CD4-positive, alpha-beta T cell treated with Interleukin-17A for 1 hour (primary cell): ENCODE measurements at places on chromosomes 7 and 10.
A peak's percentile ranks its signal among the peaks of the same experiment; 100 is the strongest.

- no peak for DNase-seq
These were observed 222.1 kb downstream of the ARL4A start for GRCh38 chr7:12909483-12909882.

- DNase-seq = no peak
These were observed 64.2 kb downstream of the PWWP2B start for GRCh38 chr10:132461103-132461682.

- peak; percentile 78 for DNase-seq
These were observed 6.0 kb downstream of the MBLAC1 start for GRCh38 chr7:100132697-100133151.

GRCh38 chr7:39525926-39526325 is 40.3 kb upstream of the YAE1 start:
- DNase-seq = no peak

DNA sequence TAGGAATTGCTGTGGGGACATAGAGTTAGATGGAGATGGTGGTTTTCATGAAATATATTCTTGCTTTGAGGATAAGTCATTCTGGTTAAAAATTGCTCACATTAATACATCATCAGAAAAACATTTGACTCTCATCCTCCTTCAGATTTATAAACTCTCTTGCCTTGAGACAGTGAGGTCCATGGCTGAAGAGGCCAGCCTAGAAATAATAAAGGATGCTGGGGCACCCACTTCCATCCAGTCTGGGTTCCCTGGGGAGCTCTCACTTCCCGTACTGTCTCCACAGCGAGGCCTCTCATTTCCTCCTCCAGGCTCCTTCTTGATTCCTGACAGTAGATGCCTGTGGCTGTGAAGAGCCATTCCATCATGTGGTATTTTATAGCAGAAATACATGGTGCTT is 73.3 kb upstream of the PRKG1 start:
- no peak for DNase-seq

- DNase-seq = no peak
These were observed 579.4 kb upstream of the PFKP start for GRCh38 chr10:2487921-2488320.

GRCh38 chr10:18345308-18345707 is 205.1 kb downstream of the CACNB2 start:
- DNase-seq = no peak

- DNase-seq = no peak
These were observed 50.9 kb downstream of the SGCE start for GRCh38 chr7:94605031-94605430.

- DNase-seq = no peak
These were observed 71.3 kb downstream of the VWA2 start for GRCh38 chr10:114310346-114310745.

DNA sequence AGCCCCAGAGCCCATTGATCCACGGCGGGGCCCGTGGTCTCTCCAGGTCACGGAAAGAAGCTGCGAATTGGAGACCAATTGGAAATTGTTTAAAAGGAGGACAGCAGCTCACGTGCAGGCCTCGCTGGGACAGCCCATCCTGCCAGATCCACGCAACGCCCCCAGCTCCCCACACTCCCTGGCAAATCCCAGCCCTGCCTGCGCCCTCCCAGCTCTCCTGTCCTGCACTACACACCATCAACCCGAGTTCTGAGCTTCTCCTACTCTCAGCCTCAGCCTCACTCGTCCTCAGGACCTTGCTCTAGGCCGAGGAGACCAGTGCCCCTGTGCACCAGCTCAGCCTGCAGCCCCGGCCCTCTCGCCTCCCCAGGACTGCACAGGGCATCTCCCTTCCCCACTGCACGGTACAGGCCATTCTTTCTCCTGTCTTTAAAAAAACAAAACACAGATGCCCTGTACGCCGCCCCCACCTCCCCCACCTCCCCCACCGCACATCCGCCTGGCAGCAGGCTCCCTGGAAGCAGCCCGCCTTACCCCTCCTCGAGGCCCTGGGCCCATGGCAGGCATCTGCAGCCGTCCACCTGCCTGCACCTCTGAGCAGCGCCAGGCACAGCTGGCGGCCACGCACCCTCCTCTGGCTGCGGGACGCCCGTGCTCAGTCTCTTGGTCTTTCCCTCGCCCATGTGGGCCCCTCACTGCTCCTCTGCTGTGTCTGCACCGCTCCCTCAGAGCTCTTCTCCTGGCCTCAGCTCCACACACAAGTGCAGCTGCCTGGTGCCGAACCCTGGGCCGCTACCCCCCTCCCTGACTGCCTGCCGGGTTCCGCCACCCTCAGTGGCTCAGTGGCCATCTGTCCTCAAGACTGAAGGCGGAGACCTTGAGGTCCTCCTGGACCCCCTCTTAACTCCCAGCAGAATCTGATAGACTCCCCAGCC is 48.5 kb upstream of the SUN1 start:
- no peak for DNase-seq

GRCh38 chr10:123083811-123084210 is 52.0 kb upstream of the HMX3 start:
- DNase-seq = no peak

DNA sequence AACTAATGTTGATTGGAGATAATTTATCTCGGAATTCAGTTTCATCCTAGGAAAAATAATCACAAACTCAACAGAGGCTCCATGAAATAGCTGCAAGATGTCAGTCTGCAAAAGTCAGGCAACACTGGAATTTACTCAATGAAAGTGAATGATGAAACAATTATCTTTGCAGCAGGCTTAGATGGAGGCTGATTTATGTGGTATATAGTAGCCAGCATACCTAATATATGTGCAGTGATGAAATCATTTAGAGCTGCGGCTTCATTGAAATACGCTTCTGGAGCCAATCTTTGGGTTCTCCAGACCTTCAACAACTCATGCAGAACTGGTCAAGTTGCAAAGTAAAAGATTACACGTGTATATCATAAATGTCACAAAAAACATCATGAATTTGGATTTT is 113.3 kb downstream of the ITGA8 start:
- DNase-seq = no peak

DNA sequence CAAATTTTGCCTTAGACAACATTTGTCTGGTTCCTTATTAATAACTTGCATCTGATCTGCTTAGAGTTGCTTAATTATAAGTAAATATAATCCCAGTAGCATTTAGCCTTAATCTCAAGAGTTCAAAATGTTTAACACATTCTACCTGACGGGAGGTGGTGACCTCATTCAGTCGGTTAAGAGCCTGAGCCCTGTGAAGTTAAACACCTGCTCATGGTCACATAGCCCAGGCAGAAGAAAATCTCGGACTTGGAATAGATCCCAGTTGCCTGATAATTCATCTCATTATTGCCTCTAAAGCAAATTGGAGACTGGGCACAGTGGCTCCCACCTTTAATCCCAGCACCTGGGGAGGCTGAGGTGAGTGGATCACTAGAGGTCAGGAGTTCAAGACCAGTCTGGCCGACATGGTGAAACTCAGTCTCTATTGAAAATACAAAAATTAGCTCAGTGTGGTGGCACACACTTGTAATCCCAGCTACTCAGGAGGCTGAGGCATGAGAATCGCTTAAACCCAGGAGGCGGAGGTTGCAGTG is 18.6 kb upstream of the ASCC1 start:
- no peak for DNase-seq

DNA sequence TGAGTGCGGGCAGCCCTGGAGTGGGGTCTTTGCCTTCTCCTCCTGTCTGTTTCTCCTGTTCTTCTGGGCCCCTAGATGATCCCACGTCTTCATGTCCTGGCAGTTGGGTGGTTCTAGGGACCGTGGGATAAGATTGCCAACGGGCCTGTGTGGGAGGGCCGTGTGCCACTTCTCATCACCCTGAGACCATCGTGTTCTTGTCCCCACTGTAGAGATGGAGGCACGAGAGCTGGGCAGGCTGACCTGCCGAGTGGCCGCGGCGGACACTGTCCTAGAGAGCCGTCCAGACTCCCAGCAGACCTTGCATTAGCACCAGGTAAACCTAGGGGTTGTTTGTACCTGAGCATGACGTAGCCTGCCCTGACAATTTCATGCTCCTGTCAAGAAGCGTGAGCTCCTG is 18.5 kb upstream of the UBE3C start:
- no peak for DNase-seq

- peak; percentile 76 for DNase-seq
These were observed 718 bp upstream of the UMAD1 start for GRCh38 chr7:7639847-7640220.

- no peak for DNase-seq
These were observed 53.9 kb downstream of the IMMP2L start for GRCh38 chr7:111508387-111508786.

DNA sequence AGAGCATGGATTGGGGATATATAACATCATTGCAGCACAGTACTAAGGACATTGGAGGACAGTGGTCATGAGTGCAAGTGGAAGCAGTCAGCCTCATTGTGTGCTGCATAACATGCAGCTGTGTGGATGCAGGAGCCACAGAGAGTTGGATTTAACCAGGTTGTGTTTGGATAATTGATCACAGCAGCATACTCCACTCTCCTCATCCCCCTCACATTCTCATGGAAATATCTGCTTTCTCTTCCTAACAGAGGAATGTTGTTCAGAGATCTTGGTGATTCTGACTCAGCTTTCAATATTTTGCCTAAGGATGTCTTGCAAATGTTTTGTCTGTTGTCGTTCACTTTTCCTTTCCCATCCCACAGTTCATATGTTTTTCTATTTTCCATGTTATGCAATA is 31.8 kb upstream of the LSM8 start:
- DNase-seq = no peak

DNA sequence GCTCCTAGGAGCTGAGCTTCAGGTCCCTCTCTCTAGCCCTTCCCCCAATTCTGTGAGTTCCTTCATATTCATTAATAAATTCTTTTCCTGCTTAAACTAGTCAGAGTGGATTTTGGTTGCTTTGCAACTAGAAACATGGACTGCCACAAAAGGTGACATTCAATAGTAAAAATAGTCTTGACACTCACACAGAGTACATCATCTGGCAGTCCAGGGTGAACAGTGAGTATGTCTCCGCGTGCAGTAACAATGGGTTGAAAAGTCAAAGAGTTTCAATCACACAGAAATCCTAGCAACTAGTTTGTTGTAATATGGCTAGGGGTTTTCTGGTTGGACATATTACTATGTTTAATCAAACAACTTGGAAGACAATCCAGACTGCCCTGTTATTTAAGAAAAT is 168.8 kb upstream of the TBX20 start:
- DNase-seq = no peak

- DNase-seq = no peak
These were observed 68.8 kb downstream of the ADCYAP1R1 start for GRCh38 chr7:31120800-31121513.

DNA sequence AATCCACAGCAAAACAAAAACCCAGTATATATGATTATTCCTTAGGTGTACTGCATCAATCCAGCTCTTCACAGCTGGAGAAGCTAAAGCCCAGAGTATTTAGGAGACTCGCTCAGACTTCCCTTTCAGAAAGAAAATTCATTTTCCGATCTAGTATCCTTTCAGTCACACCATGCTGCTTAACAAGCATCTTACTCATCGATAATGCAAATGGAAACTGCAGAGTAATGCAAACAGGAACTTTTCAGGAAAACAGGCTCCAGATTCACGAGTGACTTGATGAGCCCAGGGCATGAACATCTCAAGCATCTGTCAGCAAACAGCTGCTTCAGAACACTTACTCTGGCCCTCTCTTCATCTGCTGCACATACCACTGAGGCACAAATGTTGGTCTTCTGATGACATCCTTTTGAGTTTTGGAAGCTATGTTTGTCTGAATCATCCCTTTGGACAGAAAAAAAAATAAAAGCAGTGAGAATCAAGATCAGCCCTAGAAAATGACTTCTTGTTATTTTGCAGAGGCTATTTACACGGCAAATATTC is 24.9 kb upstream of the ZC3HAV1L start:
- DNase-seq = no peak

DNA sequence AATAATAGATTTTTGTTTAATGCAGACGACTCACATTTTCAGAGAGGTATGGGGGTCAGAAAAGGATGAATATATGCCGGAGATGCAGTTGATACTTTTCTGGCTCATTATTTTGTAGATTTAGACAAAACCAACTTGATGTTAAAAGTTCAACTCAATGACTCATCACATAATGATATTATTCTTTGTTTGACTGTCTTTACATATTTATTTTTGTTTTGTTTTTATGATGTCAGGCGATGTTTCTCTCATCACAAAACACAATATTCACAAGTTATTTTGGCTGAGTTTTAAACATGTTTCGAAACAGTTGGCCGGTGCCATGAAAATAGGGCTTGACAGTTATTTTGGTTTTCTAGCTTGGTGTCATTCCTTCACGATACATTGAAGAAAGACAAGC is 1.3 kb downstream of the GJD4 start:
- no peak for DNase-seq

GRCh38 chr7:68107968-68108367 is 1111.3 kb downstream of the TYW1 start:
- no peak for DNase-seq

DNA sequence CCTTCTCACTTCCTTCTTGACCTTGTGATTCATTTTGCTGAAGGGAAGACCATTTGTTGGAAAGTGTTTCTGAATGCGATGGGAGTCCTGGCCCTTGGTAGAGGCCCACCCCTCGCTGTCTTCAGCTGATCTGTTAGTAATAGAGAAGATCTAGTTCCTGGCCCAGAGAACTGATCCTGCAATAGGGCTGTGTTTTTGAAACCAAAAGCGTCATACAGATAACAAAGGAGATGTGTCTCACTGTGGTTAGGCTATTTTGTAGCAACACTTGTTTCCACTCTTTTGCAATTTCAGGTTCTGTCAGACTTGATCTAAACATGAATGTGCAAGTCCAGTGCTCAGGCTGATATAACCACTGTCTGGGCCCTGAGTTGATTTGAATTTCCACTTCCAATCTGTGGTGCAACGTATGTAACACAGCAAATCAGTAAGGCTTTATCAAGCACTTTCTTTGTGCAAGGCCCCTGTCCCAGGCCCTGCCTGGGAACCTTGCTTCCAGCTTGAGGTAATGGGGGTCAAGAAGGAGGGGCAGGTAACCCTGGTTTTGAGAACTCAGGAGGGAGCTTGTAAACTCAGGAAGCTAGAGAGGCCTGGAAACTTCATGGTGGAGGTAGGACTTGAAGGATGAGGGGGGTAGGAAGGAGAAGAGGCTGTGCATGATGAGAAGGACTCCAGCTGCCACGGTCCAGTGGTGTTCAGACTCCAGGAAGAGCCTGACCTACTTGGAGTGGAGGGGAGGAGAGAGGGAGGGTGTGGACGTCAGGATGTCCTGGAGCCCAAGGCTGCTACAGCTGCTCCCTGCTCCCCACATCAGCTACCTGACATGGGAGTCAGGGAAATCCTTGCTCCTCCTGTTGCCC is 42.2 kb upstream of the SRGN start:
- peak; percentile 71 for DNase-seq

DNA sequence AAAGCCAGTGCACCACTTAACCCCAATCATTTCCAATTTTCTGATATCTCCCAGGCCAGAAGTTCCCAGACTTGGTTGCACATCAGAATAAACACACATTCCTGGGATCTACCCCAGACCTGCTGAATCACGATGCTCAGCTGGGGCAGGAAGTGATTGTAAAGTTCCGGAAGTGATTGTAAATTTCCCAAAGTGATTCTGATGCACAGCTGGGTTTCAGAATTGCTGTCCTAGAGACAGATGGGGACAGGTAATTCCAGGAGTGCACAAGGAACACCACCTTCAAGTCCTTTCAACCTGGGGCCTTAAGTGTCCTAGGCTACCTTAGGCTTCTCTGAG is 104.2 kb upstream of the EEPD1 start:
- DNase-seq = no peak

- no peak for DNase-seq
These were observed 243.0 kb downstream of the POLR1F start for GRCh38 chr7:19465861-19466260.
